ENCODE measurements at places on chromosomes 2 and 18.

- no peaks in the 10 kb centered on the region for H3K36me3 ChIP-seq
- H3K27me3 ChIP-seq = no peaks in the 10 kb centered on the region
- no peak overlapping the region for H3K27ac ChIP-seq
- H3K4me1 ChIP-seq = no peaks in the 10 kb centered on the region
- no peak overlapping the region for H3K4me3 ChIP-seq
- no peak for DNase-seq
These were observed 208.7 kb downstream of the KCNE4 start for GRCh38 chr2:223260681-223261080.

DNA sequence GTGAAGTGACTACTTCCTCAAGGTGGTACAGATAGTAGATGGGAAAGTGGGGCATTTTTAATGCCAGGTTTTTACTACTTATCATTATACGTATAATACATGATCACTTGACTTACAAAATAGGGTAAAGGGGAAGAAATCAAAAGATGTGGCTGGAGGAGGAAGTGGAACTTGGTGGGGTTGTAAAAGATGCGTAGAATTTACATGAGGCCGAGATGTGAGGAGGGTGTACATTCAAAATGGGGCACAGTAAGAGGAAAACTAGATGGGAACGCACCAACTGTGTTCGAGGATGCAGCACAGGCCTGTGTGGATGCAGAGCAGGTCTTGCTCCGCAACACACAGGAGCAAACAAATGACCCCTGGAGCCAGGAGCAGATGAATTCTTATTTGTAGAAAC is 403.3 kb downstream of the TXNL1 start:
- no peaks in the 10 kb centered on the region for H3K27me3 ChIP-seq
- no peak for DNase-seq
- H3K4me3 ChIP-seq = no peak overlapping the region
- H3K36me3 ChIP-seq = no peaks in the 10 kb centered on the region
- no peak overlapping the region for H3K27ac ChIP-seq
- H3K4me1 ChIP-seq = no peaks in the 10 kb centered on the region

GRCh38 chr2:205764270-205764746 is 82.0 kb downstream of the NRP2 start:
- no peak overlapping the region for H3K4me3 ChIP-seq
- H3K27me3 ChIP-seq = no peaks in the 10 kb centered on the region
- peaks cover 27% of the 10 kb centered on the region for H3K4me1 ChIP-seq
- H3K36me3 ChIP-seq = no peaks in the 10 kb centered on the region

DNA sequence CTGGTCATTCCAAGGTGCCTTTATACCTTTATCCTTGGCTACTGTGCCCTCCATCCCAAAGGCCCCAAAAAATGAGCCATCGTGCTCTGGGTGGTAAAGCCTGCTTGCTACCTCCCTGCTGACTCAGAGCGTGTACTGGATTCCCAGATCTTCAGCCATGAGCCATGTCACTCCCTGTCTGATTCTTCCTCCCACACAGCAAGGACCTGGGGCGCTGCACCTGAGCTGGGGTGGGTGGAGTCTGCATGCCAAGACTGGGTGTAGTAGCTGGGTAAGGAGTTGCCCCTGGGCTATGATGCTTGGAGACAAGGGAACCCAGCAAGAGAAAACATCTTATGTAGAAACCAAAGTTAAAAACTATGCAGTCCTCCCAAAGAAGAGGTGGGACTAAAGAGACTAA is 37.2 kb upstream of the APCDD1 start:
- DNase-seq = no peak
- no peaks in the 10 kb centered on the region for H3K4me1 ChIP-seq
- H3K36me3 ChIP-seq = no peaks in the 10 kb centered on the region
- H3K27me3 ChIP-seq = no peaks in the 10 kb centered on the region
